AG20443 (cell line): ENCODE measurements at places on chromosomes 1 and 21.

DNA sequence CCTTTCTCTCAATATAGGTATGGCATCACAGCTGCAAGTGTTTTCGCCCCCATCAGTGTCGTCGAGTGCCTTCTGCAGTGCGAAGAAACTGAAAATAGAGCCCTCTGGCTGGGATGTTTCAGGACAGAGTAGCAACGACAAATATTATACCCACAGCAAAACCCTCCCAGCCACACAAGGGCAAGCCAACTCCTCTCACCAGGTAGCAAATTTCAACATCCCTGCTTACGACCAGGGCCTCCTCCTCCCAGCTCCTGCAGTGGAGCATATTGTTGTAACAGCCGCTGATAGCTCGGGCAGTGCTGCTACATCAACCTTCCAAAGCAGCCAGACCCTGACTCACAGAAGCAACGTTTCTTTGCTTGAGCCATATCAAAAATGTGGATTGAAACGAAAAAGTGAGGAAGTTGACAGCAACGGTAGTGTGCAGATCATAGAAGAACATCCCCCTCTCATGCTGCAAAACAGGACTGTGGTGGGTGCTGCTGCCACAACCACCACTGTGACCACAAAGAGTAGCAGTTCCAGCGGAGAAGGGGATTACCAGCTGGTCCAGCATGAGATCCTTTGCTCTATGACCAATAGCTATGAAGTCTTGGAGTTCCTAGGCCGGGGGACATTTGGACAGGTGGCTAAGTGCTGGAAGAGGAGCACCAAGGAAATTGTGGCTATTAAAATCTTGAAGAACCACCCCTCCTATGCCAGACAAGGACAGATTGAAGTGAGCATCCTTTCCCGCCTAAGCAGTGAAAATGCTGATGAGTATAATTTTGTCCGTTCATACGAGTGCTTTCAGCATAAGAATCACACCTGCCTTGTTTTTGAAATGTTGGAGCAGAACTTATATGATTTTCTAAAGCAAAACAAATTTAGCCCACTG lies 11.5 kb downstream of the HIPK1 start:
- no peak for DNase-seq

DNA sequence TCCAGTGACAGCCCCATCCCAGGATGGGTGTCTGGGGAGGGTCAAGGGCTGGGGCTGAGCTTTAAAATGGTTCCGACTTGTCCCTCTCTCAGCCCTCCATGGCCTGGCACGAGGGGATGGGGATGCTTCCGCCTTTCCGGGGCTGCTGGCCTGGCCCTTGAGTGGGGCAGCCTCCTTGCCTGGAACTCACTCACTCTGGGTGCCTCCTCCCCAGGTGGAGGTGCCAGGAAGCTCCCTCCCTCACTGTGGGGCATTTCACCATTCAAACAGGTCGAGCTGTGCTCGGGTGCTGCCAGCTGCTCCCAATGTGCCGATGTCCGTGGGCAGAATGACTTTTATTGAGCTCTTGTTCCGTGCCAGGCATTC lies 24.2 kb downstream of the PCSK9 start:
- DNase-seq: no peak

DNA sequence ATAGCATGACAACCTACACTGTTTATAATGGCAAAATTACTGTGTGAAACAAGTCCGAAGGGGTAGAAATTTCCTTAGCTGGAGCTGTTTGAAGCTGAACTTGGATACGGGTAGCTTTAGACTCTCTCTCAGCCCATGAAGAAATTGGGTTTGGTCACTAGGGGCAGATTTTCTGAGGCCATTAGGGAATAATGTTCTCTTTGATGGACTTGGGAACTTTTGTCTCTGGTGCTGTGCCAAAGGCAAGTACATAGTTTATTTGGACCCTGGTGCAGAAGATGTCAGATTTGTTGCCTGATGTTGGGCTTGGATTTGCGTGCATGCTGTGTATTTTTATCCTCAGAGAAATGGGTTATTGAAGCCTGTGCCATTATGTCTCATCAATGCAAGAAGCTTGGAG lies 109.6 kb downstream of the VPS13D start:
- DNase-seq: no peak

DNA sequence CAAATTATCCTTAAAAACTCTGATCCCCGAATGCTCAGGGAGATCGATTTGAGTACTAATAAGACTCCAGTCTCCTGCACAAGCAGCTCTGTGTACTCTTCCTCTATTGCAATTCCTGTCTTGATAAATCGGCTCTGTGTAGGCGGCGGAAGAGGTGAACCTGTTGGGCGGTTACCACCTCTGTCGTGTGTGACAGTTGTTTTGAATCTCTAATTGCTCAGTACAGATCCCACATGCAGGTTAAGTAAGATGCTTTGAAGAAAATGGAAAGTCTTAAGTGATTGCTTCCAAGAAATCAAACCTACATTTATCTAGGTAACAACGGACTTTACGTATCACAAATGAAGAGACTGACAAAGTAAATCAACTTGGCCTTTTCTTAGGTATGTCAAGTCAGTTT lies 35.5 kb downstream of the COA6 start:
- no peak for DNase-seq

DNA sequence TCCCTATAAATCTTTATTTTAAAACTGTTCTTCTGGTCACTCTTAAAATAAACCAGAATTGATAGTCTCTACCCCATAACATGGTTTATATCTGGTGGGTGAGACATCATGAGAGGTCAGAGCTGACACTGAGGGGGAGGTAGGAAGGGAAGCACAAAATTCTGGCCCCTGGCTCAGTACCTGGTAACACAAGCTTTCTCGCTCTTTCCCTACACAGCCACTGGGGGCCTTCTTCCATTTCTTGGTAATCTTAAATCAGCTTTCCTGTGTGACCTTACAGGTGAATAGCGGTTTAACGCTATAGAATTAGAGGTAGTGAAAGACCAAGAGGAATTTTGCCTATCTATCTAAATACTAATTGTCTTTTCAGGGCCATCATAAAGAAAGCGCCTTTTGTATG lies 5.4 kb downstream of the CRNN start:
- DNase-seq: no peak

GRCh38 chr1:114435088-114435715 lies 75.8 kb downstream of the TRIM33 start:
- no peak for DNase-seq

- DNase-seq: no peak
Measured at GRCh38 chr1:182766881-182767645, 22.5 kb upstream of the NPL start.

GRCh38 chr21:34595457-34595856 lies 19.5 kb downstream of the RCAN1 start:
- DNase-seq: no peak

GRCh38 chr1:109754738-109755137 lies 9.0 kb downstream of the EPS8L3 start:
- no peak for DNase-seq

GRCh38 chr1:162067466-162067865 lies 2.0 kb upstream of the NOS1AP start:
- no peak for DNase-seq

- DNase-seq: no peak
Measured at GRCh38 chr1:27912429-27912828, 22.4 kb upstream of the SMPDL3B start.

DNA sequence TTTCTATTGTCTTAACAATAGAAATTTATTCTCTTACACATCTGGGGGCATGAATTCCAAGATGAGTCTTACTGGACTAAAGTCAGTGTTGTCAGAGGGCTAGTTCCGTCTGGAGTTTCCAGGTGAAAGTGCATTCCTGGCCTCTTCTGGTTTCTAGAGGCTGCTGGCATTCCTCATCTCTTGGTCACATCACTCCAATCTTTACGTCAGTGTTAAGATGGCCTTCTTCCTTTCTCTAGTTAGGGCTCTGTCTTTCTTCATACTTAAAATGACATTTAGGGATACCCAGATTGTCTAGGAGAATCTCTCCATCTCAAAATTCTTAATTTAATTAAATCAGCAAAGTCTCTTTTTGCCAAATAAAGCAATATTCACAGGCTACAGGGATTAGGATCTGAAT lies 13.3 kb upstream of the PDC start:
- DNase-seq: no peak

- no peak for DNase-seq
Measured at GRCh38 chr1:167482184-167482583, 36.1 kb downstream of the CD247 start.

DNA sequence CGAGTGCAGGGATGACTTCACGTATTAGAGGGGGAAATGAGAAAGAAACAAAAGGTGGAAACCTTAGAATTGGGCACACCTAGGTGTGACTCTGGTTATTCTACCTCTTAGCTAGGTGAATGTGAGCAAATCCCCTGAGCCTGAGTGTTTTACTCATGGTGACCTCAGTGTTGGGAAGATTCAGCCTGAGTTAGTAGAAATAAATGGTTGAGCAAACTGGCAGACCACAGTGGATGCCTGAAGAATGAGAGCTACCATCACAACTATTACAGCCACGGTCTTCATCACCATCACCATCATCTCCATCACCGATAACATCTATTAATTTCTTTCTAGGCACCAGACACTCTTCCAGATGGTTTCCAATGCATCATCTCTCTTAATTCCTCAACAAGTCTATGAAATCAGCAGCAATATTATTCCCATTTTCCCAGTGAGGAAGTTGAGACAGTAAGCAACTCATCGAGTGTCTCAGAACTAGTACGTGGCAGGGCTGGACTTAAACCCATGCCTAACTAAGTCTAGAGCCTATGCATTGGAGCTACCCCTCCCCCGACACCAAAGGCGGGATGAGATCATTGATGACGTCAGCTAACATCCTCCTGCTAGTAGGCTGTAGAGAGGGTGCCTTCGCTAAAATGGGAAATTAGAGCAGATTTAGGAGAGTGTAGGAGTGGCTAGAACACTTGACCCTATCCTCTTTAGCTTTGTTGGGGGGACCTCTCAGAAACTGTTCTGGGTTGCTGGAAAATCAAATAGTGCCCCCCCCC lies 7.9 kb upstream of the KAZN start:
- no peak for DNase-seq

DNA sequence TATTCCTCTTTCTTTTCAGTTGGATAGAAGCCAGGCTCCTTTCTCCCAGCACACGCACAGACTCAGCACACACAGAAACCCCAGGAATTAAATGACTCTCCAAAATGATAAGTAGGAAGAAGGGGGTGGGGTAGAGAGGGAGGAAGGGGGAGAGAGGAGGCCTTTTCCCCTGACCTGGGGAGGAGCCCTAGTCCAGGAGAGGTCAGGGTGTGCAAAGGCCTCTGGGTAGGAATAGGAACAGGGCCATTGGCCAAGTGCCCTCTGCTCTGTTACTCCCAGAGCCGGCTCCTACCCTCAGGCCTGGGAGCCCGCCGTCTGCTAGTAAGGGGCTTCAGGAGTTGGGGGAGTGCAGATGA lies 35.6 kb upstream of the PUM1 start:
- DNase-seq: peak; percentile 74

- no peak for DNase-seq
Measured at GRCh38 chr1:13956393-13956792, 256.4 kb downstream of the PRDM2 start.

DNA sequence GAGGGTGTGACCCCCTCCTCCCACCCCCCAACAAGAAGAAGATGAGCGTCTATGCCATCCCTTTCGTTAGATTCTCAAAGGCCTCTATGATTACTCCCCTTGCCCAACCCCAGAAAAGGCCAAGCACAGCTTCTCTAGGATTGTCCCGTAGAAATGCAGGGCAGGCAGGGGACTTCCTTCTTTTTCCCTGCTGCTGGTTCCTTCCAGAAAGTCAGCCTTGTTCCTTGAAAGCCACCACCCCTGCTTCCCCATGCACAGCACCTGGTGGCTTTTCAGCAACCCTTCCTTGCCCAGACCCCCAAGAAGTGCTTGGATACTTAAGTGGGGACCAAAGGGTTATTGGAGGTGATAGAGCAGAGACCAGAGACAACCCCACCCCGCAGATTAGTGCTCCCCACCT lies 75.1 kb downstream of the ARHGEF10L start:
- no peak for DNase-seq
